ENCODE measurements at places on chromosomes 1 and 21.

DNA sequence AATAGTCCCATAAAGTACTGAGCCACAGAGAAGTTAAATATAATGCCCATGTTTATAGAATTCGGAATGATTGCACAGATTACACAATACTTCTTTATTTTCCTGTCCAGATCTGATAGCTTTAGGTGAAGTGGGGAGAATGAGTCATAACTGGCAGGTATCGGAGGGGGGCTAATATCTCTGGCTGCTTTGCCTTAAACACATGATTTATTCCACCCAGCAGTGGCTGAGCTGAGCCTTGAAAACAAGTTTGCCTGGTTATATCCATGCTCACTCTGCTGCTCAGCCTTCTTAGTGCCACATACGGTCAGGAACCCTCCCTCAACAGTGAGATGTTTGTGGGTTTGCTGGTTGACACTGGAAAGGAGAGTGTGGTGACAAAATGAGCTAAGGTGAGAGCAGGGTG lies 119.7 kb upstream of the ZNF648 start:
- no peak for DNase-seq

DNA sequence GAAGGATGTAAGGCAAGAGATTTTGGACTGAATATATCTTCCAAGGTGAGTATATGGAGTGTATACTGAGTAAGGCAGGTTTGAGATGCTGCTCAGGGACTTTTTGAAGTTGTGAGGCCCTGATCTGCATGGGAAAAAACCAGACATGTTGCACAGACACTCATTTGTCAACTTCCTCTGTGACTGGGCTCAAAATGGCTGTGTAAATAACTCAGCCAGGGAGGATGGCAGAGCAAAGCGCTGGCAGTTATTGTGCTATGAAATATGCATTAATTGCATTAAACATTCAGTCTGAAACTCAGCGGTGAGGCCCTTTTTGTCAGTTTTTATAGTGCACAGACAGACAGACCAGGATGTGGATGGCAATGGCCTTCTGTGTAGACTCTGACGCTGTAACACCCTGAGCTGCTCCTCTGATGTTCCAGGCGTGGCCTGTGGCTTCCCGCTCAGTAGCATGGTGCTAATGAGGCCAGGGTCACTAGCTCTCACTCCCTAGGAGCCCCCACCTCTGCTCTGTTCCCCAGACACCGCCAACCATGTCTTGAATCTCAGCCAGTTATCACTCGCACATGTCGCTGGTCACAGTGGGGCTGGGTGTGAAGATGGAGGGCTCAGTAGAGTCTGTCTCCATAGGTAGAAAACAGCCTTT lies 307.0 kb upstream of the PROX1 start:
- no peak for DNase-seq

GRCh38 chr1:66035616-66036245 lies 243.0 kb downstream of the PDE4B start:
- DNase-seq = no peak

- DNase-seq = peak; percentile 27
Measured at GRCh38 chr1:34867415-34867814, 7.9 kb upstream of the SMIM12 start.

GRCh38 chr1:246760422-246761347 lies 36.5 kb downstream of the SCCPDH start:
- DNase-seq = no peak

- no peak for DNase-seq
Measured at GRCh38 chr1:54275349-54275748, 75.4 kb downstream of the MRPL37 start.

DNA sequence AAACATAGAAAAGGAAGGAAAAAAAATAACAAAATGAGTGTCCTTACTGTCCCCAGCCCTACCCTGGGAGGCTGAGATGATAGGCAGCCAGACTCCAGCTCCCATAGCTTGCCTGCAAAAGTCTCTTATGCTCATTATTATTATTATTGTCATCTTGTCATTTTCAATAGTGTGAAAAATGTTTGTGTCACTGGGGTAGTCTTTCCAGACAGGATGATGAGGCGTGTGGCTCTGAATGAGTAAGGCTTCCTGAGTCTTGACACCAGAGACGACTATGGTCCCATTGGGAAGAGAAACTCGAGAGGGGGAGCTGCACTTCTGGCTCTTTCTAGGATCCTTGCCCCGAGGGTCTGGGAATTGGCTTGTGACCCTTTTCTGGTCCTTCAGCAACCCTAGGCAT lies 1.1 kb upstream of the CYB561D1 start:
- DNase-seq = no peak

DNA sequence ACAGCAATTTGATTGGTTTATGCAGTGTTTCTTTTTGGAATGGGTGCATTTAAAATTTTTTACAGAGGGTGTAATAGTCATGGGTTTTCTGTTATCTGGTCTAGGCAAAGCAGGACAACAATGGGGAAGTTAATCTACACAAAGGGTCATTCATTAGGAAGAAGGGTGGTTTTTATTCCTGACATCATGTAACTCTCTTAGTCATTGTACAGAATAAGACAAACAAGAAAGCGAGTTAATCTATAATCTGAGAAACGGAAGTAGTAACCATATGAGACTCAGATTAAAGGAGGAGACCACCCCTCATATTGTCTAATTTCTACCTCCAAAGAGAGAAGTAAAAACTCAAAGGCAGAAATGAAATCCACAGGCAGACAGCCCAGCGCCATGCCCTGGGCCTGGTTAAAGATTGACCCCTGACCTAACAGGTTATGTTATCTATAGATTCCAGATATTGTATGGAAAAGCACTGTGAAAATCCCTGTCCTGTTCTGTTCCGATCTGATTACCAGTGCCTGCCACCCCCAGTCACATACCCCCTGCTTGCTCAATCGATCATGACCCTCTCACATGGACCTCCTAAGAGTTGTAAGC lies 10.5 kb upstream of the IFI6 start:
- DNase-seq = no peak

DNA sequence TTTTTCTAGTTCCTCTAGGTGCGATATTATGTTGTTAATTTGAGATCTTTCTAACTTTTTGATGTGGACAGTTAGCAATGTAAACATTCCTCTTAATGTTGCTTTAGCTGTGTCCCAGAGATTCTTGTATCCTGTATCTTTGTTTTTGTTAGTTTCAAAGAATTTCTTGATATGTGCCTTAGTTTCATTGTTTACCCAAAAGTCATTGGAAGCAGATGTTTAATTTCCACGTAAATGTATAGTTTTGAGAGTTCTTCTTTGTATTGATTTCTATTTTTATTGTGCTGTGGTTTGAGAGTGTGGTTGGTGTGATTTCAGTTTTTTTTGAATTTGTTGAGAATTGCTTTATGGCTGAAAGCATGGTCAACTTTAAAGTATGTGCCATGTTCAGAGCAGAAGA lies 319.4 kb downstream of the PTBP2 start:
- no peak for DNase-seq

- peak; percentile 60 for DNase-seq
Measured at GRCh38 chr1:18955441-18956192, 859 bp downstream of the IFFO2 start.

DNA sequence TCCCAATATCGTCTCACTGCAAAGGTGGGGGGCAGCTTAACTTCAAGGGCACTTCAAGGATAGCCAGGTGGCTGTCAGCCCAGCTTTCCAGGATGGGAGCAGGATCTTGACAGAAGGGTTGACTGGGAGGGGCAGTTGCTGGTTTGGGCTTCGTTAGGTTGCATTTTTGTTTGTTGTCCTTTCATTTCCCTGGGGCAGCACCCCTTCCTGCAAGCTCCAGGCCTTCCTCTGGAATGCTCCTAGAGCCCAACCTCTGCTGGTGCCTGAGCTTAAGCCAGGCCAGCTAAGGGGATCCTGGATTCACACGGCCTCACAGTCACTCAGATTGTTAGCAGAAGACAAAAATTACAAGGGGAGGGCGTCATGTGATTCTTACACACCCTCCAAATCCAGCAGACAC lies 4.1 kb upstream of the OLIG2 start:
- DNase-seq = no peak

DNA sequence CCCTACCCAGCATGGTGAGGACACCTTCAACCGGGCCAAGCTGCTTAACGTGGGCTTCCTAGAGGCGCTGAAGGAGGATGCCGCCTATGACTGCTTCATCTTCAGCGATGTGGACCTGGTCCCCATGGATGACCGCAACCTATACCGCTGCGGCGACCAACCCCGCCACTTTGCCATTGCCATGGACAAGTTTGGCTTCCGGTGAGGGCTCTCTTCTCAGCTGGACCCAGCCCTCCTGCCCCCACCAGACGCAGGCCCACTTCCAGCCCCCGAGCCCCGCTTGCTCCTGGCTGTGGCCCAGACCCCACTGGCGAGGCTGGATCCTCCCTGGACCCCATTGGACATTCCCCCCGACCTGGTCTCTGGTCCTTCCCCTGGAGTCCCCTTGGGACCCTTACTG lies 5.8 kb downstream of the B4GALT2 start:
- no peak for DNase-seq

- no peak for DNase-seq
Measured at GRCh38 chr1:91529856-91530255, 29.2 kb downstream of the CDC7 start.

- DNase-seq = no peak
Measured at GRCh38 chr1:3221112-3222041, 152.4 kb downstream of the PRDM16 start.

- DNase-seq = no peak
Measured at GRCh38 chr21:33025106-33025488, 638 bp upstream of the OLIG2 start.

DNA sequence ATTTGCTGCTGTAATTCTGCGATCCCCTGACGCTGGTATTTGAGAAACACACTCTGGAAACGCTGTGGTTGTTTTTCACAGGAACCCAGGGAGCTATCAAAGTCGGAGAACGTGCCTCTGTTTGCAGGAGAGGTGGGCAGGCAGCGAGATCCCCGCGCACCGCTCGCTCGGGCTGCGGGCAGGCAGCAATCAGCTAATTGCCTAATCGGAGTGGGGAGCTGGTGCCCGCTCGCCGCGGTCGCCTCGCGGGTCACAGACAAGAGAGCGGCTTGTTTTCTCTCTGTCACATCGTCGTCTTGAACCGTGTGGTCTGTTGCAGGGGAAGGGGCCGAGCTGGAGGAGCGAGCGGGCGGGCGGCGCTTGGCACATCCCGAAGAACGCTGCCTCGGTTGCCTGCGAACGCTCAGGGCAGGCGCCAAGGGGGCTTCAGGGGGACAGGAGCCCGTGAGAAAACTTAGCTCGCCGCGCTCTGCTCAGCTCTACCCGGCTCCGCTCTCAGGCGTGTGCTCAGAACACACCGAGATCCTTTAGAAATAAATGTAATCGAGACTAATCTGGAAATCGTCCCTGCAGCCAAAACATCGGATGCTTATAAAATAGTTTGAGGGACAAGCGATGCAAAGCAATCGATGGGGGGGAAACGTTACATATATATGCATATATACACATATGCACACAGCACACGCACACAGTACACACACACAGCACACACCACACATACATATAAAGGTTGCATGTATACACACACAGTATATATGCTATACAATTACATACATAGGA lies 93.6 kb upstream of the SMYD2 start:
- DNase-seq = no peak

DNA sequence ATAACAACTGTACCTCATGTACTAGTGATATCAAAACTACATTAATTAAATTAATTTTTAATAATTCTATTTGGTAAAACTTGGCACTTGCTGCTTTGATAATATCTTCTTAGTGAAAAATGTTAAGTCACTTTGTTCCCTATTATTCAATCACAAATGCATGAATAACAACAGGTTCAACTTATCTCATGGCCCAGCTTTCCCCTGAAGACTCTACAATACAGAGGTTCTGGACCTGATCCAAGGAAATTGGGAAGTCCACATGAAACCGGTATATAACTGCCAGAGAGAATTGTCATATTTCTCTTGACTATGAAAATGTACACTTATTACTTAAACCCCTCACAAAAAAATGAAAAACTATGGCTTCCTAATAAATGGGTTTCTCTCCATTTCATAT lies 33.9 kb upstream of the PTPRC start:
- DNase-seq = no peak

GRCh38 chr1:178621822-178622221 lies 103.2 kb upstream of the RALGPS2 start:
- no peak for DNase-seq

- DNase-seq = no peak
Measured at GRCh38 chr1:36517011-36517771, 34.5 kb upstream of the CSF3R start.

- DNase-seq = no peak
Measured at GRCh38 chr1:40588586-40588985, 57.1 kb downstream of the ZNF684 start.

DNA sequence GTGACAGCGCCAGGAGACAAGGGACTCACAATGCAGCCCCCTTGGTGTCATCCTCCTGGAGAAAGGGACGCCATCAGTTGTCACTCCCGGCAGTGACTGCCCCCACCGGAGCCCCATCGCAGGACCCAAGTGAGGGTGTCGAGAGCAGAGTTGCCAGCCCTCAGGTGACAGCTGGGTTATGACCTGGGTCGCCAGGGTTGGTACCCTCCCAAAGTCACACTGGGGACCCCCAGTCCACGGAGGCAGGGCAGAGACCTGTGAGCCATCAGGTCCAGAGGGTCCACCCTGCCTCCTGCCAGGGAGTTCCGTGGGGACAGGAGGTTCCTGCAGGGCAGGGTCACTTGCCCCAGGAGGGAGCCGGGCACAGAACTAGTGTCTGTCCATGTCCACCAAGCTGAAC lies 78.2 kb upstream of the IFFO2 start:
- DNase-seq = no peak

GRCh38 chr1:26598890-26599289 lies 69.3 kb downstream of the RPS6KA1 start:
- DNase-seq = no peak

GRCh38 chr1:94721240-94721639 lies 98.9 kb upstream of the SLC44A3 start:
- peak; percentile 13 for DNase-seq

- DNase-seq = no peak
Measured at GRCh38 chr1:209484429-209484828, 99.1 kb upstream of the CAMK1G start.

GRCh38 chr1:35864813-35865212 lies 18.2 kb upstream of the AGO1 start:
- no peak for DNase-seq

- DNase-seq = peak; percentile 55
Measured at GRCh38 chr1:156124557-156125483, 10.3 kb downstream of the LMNA start.

DNA sequence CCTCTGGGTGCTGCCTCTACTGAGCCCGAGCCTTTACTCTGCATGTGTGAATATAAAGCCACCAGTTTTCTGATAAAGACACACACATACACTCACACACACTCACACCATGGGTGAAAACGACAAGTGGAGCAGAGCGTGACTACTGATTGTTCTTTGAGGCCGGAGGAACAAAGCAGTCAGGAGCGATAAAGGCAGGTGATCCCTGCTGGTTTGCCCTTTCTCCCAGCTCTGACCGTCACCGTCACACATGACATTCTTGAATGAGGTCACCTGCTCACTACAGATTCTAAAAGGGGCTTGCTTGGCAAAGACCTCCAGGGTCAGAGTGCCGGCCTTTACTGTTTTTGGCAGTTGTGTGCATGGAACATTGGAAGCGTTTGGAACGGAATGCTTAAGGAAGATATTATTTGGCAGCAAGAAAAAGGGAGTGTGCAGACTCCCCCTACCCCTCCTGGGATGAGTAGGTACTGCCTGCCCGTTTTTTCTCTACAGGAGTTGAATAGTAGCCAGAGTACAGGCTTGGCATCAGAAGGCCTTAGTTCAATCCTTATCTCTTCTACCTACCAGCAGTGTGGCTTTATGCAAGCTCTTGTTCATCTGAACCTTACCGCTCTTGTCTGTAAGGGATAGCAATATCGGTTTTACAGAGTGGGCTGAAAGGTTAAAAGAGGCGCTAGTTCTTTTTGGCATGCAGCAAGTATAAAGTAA lies 79.7 kb downstream of the PBX1 start:
- DNase-seq = no peak

- DNase-seq = no peak
Measured at GRCh38 chr1:159274631-159275030, 27.5 kb upstream of the FCER1A start.

All from CD4-positive, alpha-beta T cell treated with Interleukin-4 for 1 hour (primary cell).